ENCODE measurements at places on chromosomes 5 and 9.

- no peak for DNase-seq
These were observed 174.9 kb upstream of the ADCY2 start for GRCh38 chr5:7221041-7221440.

- no peak for DNase-seq
These were observed 1.1 kb downstream of the CNOT6 start for GRCh38 chr5:180495292-180495691.

- DNase-seq = peak; percentile 43
These were observed 68.5 kb downstream of the KLHL3 start for GRCh38 chr5:137667341-137667740.

- DNase-seq = peak; percentile 35
These were observed 28.5 kb downstream of the COL5A1 start for GRCh38 chr9:134670042-134670525.

DNA sequence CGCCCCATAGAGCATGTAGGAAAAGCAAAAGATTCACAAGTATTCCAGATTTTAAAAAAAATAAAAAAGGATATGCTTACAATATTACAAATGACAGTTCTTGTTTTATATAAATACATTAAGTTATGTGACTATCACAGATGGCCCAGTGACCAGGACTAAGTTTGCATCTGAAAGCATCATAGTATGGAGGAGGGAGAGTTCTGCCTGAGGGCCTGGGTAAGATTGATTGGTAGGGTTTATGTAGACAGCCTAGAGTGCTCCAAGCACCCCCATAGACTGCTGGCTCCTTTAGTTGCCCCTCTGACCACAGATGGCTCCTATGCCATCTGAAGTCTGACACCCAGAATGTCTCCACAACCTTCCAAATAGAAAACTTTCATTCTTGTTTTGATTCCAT is 48.0 kb upstream of the ADAMTS16 start:
- no peak for DNase-seq

DNA sequence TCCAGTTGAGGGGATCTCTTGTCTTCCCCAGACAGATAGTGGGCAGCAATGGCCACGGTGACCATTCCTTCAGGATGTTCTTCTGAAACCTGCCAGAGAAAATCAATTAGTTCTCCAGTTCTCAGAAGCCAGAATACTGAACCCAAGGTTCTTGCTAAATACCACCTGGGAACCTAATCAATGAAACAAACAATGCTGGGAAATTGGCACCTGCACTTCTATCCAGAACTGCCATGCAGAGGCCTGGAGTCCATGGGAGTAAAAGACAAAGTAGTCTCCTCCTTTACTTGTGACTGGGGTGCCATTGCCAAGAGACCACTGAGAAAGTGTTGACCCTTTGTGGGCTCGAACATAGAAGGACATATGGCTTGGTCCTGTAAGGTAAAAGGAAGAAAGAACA is 45.7 kb downstream of the ERMP1 start:
- DNase-seq = no peak

- DNase-seq = no peak
These were observed 266.0 kb upstream of the ZNF462 start for GRCh38 chr9:106596984-106597383.

- DNase-seq = no peak
These were observed 74.2 kb upstream of the TUSC1 start for GRCh38 chr9:25752398-25752797.

GRCh38 chr5:94094793-94095441 is 353.5 kb upstream of the POU5F2 start:
- DNase-seq = no peak

- no peak for DNase-seq
These were observed 27.0 kb downstream of the LRRC70 start for GRCh38 chr5:62605638-62606037.

- DNase-seq = peak; percentile 40
These were observed 73.1 kb upstream of the TBC1D9B start for GRCh38 chr5:179980767-179981166.

- DNase-seq = no peak
These were observed 514.8 kb downstream of the PSAT1 start for GRCh38 chr9:78811622-78812276.

DNA sequence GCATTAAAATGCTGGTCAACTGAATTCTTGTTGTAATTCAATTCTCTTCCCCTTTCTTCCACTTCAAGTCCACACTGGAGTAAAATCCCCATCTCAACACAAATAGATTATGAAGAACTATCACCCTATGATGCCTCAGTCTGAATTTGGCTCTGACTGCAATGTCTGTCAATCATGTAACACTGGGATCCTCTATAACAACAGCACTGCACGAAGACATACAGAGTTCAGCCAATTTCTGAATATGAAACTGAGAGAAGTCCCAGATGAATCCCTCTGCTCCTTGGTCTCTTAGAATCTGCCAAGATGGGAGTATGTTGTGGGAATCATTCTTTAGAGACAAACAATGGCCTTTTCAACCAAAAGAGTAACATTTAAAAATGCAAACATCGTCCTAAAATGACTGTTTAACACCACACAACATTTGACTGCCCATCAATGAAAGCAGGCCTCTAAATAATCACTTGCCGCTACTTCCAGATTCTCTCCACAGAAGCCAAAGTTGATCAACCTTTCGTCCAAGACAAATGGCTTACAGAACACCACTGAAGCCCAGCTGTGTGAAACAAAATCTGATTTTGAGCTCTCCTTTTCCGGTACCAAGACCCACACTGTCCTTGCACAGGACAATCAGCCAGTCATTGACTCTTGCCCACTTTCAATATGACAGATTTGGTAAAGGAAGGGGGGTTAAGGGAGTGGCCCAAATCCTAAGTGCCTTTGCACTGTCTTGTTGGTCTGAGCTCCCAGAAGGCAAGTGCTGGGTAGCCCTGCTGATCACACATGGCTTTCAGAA is 258.0 kb downstream of the EBF1 start:
- DNase-seq = no peak

DNA sequence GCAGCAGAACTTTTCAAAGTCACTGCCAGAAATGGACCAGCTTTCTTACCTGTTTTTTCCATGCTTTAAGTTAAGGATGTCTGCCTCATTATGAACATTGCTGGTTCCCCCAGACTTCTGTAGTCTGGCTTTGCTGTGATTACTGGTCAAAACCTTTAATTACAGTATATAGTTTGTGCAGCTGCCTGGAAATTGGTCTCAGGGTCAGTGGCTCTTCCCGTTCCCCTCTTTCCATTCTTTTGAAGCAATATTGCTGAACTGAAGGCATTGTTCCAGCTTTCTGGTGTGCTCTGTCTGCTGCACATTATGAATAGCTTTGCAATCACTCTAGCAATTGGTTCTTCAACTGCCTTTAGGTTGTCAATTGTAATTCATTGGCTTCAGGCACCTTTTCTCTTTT is 206.5 kb downstream of the ARL15 start:
- DNase-seq = no peak

- no peak for DNase-seq
These were observed 877.7 kb downstream of the TLE4 start for GRCh38 chr9:80449513-80449912.

DNA sequence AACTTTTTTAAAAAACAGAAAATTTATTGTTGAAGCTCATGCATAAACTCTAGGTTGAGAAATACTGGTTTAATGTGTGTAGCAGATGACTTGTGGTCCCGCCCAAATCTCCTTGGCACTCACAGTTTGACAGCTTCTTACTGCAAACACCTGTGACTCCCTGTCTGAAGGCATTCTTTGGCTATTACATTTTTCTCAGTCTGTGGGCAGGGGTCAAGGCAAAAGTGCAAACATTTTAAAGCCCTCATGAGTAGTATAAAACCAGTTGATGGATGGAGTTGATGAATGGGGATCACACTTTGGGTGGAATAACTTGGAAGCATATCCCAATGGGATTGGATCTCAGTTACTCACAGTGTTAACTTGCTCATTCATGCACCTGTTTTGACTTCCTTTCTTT is 1007.0 kb upstream of the NUDT12 start:
- no peak for DNase-seq

DNA sequence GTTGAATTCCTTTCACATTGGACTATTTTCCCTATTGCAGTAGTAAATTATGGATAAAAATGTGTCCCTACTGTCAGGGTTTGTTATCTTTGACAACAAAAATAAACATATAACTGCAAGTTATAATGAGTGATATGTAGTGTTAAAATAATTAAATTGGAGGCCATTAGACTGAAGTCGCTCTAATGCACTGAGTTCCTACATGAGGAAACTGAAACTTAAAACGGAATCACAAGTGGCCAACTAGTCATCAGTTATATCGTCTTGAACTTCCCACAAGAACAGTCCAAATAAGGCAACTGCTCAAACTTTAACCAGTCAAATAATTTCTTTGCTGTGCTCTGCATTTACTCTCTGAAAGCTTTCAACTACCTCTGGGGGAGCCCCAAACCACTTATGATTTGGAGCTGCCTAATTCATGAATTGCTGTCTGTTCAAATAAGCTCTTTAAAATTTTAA is 2.1 kb upstream of the IFT74 start:
- DNase-seq = no peak
